Parietal lobe (tissue), 2 donors: ENCODE measurements at places on chromosomes 3 and 15. TPM values are rescaled to one million over a fixed set of nuclear protein-coding genes. Genes with fewer than 3 reads are reported as not detected.

The RBMS3 gene
- 11.6 TPM for total RNA-seq

The CACNA2D3 gene
- 16.6 TPM for total RNA-seq

The UTS2B gene
- total RNA-seq = 1.3 TPM

The CASR gene
- total RNA-seq = 0.31 TPM

The GPR149 gene
- total RNA-seq = 1.9 TPM

The HIGD2B gene
- total RNA-seq = not detected

The TMA7 gene
- total RNA-seq = 80.4 TPM

The TRPM1 gene
- total RNA-seq = not detected

The MUSTN1 gene
- not detected for total RNA-seq

The ALDH1L1 gene
- total RNA-seq = 2.8 TPM

The PAQR5 gene
- 0.31 TPM for total RNA-seq

The GOLGA6B gene
- total RNA-seq = not detected

The MRPL3 gene
- total RNA-seq = 110 TPM

The UBE2E1 gene
- 84.8 TPM for total RNA-seq

The GPR160 gene
- total RNA-seq = 2.2 TPM

The A4GNT gene
- not detected for total RNA-seq

The PLSCR5 gene
- total RNA-seq = not detected
